ENCODE measurements at places on chromosomes 3 and 15.

GRCh38 chr3:105857601-105858000 lies 11.2 kb downstream of the CBLB start:
- DNase-seq = no peak

DNA sequence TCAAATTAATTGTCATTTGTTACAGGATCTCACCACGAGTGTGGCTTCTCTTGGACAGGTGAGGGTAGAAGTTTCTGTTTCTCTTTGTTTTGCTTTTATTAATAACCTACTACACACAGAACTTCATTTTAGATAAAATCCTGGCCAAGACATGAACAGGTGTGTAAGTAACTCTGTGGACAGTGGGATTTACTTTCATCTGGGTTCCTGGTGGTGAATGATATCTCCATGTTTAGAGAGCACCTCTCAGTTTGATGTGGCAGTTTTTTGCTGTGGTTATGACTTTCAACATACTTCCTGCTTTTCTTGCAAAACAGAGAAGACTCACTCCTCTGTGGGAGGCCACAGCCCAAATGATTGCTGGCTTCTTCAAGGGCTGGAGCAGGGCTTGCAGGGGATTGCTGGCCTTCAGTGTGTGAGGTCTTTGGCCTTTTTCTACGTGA lies 71.1 kb upstream of the XCR1 start:
- no peak for DNase-seq

DNA sequence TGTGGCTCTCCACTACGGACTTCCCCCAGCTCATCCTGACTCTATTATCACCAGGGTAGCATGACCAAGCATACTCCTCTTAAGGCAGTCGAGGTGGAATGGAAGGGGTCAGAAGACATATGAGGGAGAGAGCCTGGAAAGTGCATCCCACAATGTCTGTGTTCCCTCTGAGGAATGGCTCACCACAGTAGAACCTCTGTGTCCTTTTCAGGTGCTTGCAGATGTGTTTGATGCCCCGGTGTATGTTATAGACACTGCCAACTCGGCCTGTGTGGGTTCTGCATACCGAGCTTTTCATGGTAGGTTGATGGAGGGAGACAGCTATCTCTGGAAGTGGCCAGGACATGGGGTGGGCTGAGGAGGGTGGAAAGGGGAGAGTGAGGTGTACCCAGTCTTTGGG lies 50.3 kb downstream of the XYLB start:
- no peak for DNase-seq

DNA sequence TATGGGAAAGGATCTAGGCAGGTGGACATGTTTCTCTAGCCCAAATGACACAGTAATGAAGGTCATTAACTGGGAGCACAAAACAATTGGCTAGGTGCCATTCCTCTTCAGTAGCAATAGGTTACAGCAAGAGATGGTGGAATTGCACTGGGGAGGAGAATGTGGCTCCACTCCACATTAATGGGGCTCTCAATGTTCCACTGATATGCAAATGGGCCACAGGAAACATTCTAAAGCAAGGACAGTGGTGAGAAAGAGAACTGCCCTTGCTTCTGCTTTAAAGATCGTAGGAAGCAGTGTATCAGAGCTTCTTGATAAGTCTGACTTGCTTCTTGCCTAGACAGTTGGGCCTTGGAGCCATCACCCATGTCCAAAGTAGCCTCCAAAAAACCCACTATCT lies 271.4 kb upstream of the PPP2R3A start:
- DNase-seq = no peak

- no peak for DNase-seq
Measured at GRCh38 chr15:56739474-56739873, 6.2 kb upstream of the ZNF280D start.

GRCh38 chr3:62785384-62785783 lies 89.8 kb downstream of the CADPS start:
- no peak for DNase-seq

GRCh38 chr3:71543371-71544016 lies 40.0 kb downstream of the FOXP1 start:
- no peak for DNase-seq

All from activated naive CD4-positive, alpha-beta T cell (primary cell).